ENCODE measurements at places on chromosomes 11 and 22. TPM values are rescaled to one million over a fixed set of nuclear protein-coding genes. Genes with fewer than 3 reads are reported as not detected.

DNA sequence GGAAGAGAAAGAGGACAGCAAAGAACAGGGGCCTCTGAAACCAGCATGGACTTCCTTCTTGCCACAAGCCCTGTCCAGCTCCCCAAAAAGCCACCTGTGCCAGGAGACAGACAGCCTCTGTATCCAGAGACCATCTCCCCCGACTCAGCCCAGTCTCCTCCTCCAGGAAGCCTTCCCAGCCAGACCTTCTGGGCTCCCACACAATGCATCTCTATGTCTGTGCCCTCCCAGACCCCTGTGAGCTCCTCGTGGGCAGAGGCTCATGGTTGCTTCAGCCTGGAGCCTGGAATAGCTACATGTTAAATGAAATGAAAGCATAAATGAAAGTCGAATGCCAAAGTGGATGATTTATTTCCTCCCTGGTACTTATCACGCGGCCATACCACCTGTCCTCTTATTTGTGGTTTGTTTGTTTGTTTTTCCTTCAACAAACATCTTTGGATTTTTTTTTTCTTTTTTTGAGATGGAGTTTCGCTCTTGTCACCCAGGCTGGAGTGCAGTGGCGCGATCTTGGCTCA is 7.3 kb upstream of the ARAP1 start:
- no peaks in the 10 kb centered on the region for H3K27me3 ChIP-seq
- peaks cover 15% of the 10 kb centered on the region for H3K4me1 ChIP-seq
- DNase-seq: no peak
- no peak overlapping the region for H3K4me3 ChIP-seq
- H3K36me3 ChIP-seq: peaks cover 27% of the 10 kb centered on the region
- H3K27ac ChIP-seq: no peak overlapping the region

The RCOR2 gene
- 30.6 TPM for total RNA-seq

DNA sequence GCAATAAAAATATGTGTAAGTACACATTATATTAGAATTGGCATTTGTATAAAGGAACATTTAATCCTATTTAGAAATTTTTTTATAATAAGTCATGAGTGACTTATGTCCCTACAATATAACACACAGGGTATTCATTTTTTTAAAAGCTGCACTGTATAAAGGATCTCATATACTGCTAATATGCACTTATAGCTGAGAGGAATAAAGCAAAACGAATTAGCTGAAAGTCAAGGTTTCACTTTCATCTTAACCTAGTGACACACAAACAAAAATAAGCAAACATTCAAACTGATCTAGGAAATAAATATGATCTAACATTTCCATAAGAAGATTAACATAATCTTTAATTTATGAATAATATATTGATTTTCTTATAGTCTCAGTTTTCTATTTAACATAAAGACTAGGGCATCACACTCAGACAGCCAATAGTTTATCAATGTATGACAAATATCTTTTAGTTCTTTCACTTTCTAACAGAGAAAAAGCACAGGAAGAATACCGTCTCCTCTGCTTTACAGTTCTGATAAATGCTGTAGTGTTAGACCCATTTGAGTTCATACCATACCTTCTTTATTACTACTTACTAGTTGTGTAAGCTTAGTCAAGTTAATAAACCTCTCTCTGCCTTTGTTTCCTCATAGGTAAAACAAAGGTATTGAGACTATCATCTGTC is 42.9 kb downstream of the DCDC1 start:
- no peak overlapping the region for H3K4me3 ChIP-seq
- H3K27me3 ChIP-seq: no peaks in the 10 kb centered on the region
- DNase-seq: no peak
- H3K27ac ChIP-seq: no peak overlapping the region
- H3K4me1 ChIP-seq: no peaks in the 10 kb centered on the region
- no peaks in the 10 kb centered on the region for H3K36me3 ChIP-seq

DNA sequence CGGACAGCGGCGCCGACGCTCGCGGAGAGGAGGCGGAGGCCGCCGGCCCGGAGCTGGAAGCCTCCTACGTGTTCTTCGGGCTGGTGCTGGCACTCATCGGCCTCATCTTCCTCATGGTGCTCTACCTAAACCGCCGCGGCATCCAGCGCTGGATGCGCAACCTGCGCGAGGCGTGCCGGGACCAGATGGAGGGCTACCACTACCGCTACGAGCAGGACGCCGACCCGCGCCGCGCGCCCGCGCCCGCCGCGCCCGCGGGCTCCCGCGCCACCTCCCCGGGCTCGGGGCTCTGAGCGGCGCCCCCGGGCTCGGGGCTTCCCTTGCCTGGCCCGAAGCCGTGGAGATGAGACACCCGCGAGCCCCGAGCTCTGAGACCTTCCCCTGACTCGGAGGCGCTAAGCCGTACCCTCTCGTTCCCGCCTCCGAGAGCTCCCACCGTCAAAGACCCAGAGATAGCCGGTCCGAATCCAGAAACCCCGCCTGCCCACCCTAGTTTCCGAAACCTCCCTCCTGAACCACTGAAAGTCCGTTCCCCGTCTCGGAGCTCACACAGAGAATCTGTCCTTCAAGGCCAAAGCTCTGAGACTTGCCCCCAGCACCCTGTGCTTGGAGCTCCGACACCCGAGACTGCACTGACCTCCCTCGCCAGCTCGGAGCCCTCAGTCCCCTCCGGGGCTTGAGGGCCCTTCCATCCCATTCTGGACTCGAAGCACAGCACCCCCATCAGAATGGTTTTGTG is 1.5 kb downstream of the TPBGL start:
- H3K4me1 ChIP-seq: peaks cover 6% of the 10 kb centered on the region
- H3K36me3 ChIP-seq: no peaks in the 10 kb centered on the region
- peaks cover 83% of the 10 kb centered on the region for H3K27me3 ChIP-seq
- no peak overlapping the region for H3K27ac ChIP-seq
- peak; percentile 16 for DNase-seq
- H3K4me3 ChIP-seq: peak overlapping the region; percentile 60

GRCh38 chr22:36977401-36977861 is 41.8 kb downstream of the TST start:
- DNase-seq: no peak
- peaks cover 17% of the 10 kb centered on the region for H3K27me3 ChIP-seq
- H3K4me1 ChIP-seq: peaks cover 14% of the 10 kb centered on the region
- peak overlapping the region; percentile 69 for H3K4me3 ChIP-seq
- no peaks in the 10 kb centered on the region for H3K36me3 ChIP-seq
- peak overlapping the region; percentile 64 for H3K27ac ChIP-seq

DNA sequence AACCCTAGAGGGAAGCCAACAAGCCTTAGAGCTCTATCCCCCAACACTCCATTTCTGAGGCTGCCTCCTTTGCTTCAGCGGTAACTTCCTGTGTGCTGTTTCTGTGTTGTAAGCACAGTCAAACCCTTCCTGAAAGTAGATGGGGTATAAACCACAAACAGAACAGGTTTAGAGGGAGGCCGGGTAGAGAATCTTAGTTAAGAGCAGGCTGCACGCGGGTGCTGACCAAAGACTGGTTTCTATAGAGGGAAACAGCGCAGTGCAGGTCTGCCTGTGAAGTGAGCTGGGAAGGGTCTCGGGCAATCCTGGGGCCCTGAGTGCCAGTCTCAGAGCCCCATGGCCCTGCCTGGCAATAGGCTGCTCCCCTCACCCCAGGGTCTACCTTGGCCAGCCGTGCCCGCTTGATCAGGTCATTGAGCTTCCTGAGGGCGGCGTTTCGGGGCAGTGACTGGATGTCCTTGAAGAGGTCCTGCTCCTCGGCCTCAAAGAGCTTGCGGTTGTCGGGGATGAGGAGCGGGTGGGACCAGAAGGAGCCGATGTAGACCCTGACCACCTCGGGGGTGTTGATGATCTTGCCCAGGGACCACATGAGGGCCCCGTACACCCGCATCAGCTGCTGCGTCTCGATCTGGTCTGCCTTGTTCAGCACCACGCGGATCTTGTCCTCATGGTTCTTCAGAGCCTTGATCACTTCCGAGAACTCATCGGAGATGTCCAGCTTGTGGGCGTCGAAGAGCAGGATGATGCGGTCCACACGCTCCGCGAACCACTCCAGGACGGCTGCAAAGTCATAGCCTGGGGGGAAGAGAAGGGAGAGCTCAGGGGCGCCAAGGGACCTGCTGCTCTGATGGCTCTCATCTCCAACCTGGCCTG is 15.3 kb upstream of the CDC42BPG start:
- H3K4me3 ChIP-seq: no peak overlapping the region
- no peak for DNase-seq
- H3K36me3 ChIP-seq: peaks cover 11% of the 10 kb centered on the region
- H3K27ac ChIP-seq: peak overlapping the region; percentile 50
- H3K4me1 ChIP-seq: peaks cover 25% of the 10 kb centered on the region

DNA sequence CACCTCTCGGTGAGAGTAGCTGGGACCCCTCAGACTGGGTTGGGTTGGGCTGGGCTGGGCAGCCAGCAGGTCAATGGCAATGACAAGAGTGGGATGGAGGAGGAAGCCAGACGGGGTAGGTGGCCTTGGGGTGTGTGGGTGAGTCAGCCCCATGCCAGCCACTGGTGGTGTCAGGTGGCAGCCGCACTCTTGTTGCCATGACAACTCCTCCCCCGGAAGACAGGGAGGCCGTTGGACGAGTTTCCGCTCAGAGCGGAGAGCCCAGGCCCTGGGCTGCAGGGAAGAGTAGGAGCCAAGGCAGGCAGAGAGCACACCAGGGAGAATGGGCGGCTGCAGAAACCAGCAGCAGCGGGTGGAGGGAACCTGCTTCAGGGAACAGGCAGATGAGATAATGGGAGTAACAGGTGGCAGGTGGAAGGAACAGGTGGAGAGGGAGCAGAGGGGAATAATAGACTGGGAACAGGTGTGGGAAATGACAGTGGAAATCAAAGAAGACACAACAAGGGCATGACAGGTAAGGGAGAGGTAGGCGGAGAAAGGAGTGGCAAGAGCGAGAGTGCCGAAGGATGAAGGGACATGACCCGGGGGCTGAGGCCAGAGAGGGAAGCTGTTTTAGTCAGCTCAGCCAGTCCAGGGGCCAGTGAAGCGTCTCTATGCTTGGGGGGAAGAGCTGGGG is 8.7 kb downstream of the SPTBN2 start:
- peaks cover 4% of the 10 kb centered on the region for H3K36me3 ChIP-seq
- H3K4me3 ChIP-seq: peak overlapping the region; percentile 24
- H3K27ac ChIP-seq: peak overlapping the region; percentile 89
- peaks cover 2% of the 10 kb centered on the region for H3K27me3 ChIP-seq
- H3K4me1 ChIP-seq: peaks cover 52% of the 10 kb centered on the region
- peak; percentile 56 for DNase-seq

- no peaks in the 10 kb centered on the region for H3K27me3 ChIP-seq
These were observed 11.2 kb upstream of the IL18BP start for GRCh38 chr11:71987521-71987920.

GRCh38 chr22:38941488-38941987 is 15.9 kb upstream of the APOBEC3A start:
- no peak overlapping the region for H3K4me3 ChIP-seq
- H3K27me3 ChIP-seq: peaks cover 3% of the 10 kb centered on the region
- H3K27ac ChIP-seq: no peak overlapping the region
- DNase-seq: no peak
- H3K36me3 ChIP-seq: no peaks in the 10 kb centered on the region

The OR51B2 gene
- 0.41 TPM for total RNA-seq

The SLC22A9 gene
- not detected for total RNA-seq

The TRIM22 gene
- 52.1 TPM for total RNA-seq

DNA sequence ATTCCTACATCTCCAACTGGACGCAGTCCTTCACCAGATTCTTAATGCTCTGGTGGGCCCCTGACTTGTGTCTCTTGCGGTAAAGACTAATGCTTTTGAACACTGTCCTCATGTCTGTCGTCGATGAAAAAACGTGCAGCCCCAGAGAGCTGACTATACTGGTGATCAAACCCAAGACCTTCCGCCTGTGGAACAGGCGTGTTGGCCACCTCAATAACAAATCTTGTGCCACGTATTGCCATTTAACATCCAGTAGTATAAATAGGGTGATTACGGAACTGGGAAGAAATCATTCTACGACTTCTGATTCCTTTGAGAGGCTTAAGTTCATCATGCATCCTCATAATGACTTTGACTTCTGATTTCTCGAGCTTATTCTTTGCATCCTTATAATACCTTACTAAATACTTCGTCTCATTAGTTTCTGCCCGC is 45.6 kb downstream of the OR4D9 start:
- DNase-seq: no peak
- peaks cover 2% of the 10 kb centered on the region for H3K27me3 ChIP-seq
- no peaks in the 10 kb centered on the region for H3K36me3 ChIP-seq
- peak overlapping the region; percentile 44 for H3K27ac ChIP-seq
- H3K4me1 ChIP-seq: peaks cover 21% of the 10 kb centered on the region
- peak overlapping the region; percentile 75 for H3K4me3 ChIP-seq

DNA sequence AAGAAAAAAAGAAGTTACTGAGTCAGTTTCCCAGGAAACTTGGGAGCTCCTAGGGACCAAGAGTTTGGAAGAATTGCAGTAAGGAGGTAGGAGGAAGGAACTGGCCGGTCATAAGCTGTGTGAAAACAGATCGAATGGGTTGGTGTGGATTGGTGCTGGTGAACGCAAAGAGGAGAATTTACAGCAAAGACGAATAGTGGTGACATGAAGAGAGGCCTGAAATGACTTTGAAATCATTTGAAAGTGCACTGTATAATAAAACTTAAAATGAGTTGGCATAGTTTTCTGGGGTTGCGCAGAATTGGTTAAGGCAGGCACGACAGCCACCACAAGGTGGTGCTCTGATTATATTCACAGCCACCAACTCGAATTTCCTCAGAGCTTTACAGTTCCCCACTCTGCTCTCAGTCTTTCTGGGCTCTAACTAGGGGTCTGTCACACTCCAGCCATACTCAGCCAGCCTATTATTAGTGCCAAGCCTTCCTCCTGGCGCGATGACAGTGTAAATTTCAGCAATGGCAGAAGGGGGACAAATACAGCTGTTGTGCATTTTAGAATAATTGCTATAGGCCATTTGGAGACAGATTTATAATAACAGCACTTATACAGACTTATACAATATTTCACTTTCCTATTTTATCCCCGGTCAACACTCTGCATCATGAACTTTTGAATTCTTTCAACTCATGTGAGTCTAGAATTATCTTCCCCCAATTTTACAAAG is 8.3 kb upstream of the HTR3B start:
- no peak overlapping the region for H3K4me3 ChIP-seq
- DNase-seq: no peak
- peaks cover 14% of the 10 kb centered on the region for H3K27me3 ChIP-seq
- no peak overlapping the region for H3K27ac ChIP-seq
- no peaks in the 10 kb centered on the region for H3K36me3 ChIP-seq

GRCh38 chr22:46846150-46846831 is 83.8 kb downstream of the TBC1D22A start:
- H3K36me3 ChIP-seq: peaks cover 11% of the 10 kb centered on the region
- peaks cover 35% of the 10 kb centered on the region for H3K4me1 ChIP-seq
- H3K4me3 ChIP-seq: no peak overlapping the region
- no peak for DNase-seq
- H3K27me3 ChIP-seq: no peaks in the 10 kb centered on the region

GRCh38 chr11:122784325-122784955 is 53.9 kb upstream of the CRTAM start:
- H3K4me1 ChIP-seq: peaks cover 18% of the 10 kb centered on the region
- H3K4me3 ChIP-seq: no peak overlapping the region
- no peaks in the 10 kb centered on the region for H3K36me3 ChIP-seq
- H3K27me3 ChIP-seq: peaks cover 3% of the 10 kb centered on the region
- H3K27ac ChIP-seq: no peak overlapping the region

- H3K27me3 ChIP-seq: peaks cover 3% of the 10 kb centered on the region
- no peak within 1 kb of the TSS for H3K27ac ChIP-seq
- no peaks in the 10 kb centered on the region for H3K4me1 ChIP-seq
- no peak for DNase-seq
These were observed at the start of gene MS4A14 for GRCh38 chr11:60396382-60396781. TSS of gene MS4A14 (plus strand) at chr11:60396459. CDS start at chr11:60396579, 120 bp downstream.

The FXYD6 gene
- 114 TPM for total RNA-seq

GRCh38 chr11:116832350-116833290 is 2.9 kb downstream of the APOC3 start:
- peaks cover 31% of the 10 kb centered on the region for H3K4me1 ChIP-seq
- H3K36me3 ChIP-seq: no peaks in the 10 kb centered on the region
- no peak overlapping the region for H3K27ac ChIP-seq
- no peak for DNase-seq
- H3K27me3 ChIP-seq: no peaks in the 10 kb centered on the region
- no peak overlapping the region for H3K4me3 ChIP-seq

Measured in mesothelial cell of epicardium (in vitro differentiated cells).